ENCODE measurements at places on chromosomes 4 and X. TPM values are rescaled to one million over a fixed set of nuclear protein-coding genes. Genes with fewer than 3 reads are reported as not detected.

DNA sequence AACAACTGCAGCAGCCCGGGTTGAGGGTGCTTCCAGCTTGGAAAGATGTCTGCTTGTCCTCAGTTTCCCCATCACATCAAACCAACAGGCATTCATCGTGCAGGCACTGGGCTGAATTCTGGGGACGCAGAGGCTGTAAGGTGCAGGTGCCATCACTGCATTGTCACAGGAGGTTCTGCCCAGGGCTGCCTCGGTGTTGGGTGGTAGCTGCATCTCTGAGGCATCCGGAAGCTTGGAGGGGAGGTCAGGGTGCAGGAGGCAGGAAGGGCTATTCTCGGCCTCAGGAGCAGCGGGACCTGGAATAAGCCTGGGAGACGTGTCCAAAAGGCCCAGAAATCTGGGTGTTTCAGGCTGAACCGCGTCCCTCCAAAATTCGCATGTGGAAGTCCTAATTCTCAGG is 134.6 kb downstream of the HMX1 start:
- DNase-seq, result no peak

The TNIP3 gene
- total RNA-seq, result not detected

- no peak for DNase-seq
Measured at GRCh38 chr4:107068116-107068515, 32.0 kb upstream of the DKK2 start.

- DNase-seq, result no peak
Measured at GRCh38 chr4:137892134-137892533, 350.0 kb downstream of the SLC7A11 start.

DNA sequence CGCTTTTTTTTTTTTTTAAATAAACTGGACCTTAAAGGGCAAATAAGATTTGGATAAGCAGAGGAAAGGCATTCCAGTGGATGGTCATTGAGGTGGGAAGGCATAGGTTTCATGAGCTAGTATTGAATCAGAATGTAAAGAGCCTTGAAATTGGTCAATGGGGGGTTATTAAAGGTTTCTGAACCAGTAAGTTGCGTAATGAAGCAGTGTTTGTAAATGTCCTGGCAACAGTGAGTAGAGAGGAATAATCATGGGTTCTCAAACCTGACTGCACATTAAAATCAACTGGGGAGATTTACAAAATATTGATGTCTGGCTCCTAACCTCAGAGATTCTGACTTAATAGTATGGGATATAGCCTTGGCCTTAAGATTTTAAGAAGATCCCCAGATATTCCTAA is 23.2 kb upstream of the AMOT start:
- DNase-seq, result no peak

The GLRB gene
- not detected for total RNA-seq

The FAAH2 gene
- total RNA-seq, result 51.1 TPM

GRCh38 chr4:54155936-54156335 is 56.0 kb downstream of the GSX2 start:
- no peak for DNase-seq

DNA sequence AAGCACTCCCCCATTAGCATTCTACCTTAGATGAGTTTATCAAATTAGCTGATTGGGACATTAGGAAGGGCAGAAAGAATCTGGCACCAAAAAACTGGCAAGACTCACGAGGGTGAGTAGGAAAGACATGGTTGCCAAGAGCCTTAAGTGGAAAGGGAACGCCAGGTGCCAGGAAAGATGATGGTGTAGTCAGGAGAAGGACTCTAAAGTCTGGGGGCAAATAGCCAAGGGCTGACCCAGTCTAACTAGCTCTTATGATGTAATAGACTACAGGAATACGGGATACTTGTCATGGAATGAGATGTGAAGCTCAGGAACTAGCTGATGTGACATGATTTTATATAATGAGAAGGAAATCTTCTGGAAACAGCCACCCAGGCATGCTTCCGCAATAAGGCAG is 94.8 kb downstream of the MBNL3 start:
- DNase-seq, result no peak

GRCh38 chr4:100539706-100540105 is 21.9 kb upstream of the EMCN start:
- no peak for DNase-seq

DNA sequence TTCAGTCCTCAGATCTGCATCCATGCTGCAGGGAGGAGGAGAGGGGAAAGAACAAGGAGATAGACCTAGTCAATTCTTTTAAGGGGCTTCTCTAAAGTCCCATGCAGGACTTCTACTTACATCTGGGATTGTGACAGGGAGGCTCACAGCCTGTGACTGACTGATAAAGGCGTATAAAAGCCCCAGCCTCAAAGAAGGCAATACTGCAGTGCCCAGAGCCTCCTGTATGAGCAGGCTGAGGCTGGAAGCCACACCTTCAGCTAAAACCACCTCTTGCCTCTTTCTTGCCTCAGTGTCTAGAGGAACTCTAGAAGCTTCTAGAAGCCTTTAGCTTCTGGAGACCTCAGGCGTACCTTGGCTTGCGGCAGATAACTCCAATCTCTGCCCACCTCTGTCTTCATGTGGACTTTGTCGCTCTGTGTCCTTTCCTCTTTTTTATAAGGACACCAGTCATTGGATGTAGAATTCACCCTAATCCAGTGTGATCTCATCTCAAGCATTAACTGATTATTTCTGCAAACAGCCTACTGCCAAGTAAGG is 6.0 kb upstream of the ZCCHC4 start:
- no peak for DNase-seq

The ARHGAP6 gene
- total RNA-seq, result 0.81 TPM

The PNMA5 gene
- total RNA-seq, result not detected

DNA sequence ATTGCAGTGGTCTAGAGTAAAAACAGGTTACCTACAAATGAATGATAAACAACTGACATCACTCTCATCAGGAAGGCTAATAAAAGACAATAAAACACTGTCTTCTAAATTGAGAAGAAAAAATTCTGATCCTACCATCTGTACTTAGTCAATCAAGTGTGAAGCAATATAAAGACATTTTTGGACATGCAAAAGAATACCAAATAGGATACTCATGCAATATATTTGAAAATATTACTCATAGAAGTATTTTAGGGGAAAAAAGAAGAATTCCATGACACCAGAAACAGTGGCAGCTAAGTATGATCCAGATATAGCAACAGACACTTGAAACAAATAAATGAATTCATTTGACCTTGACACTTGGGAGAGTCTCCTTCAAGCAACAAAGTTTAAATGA is 63.8 kb upstream of the FAM120C start:
- no peak for DNase-seq

DNA sequence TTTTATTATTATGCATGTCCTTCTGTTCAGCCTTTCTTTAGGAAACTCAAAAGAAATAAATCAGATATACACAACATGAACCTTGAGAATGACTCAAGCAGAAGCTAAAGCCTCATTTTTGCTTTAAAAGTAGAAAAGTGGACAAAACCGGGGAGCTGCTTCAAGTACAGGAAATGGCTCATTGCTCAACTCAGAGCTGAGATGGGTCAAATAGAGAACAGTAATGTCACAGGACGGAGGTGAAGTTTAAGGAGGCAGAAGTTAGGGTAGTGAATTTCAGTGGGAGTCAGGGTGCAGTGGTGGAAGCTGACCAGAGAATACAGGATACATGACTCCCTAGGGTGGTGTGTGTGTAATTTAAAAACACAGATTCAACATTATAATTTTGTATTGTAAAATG is 22.2 kb downstream of the PHKA2 start:
- no peak for DNase-seq

The ZBED1 gene
- total RNA-seq, result 46.5 TPM

- no peak for DNase-seq
Measured at GRCh38 chrX:14590216-14590615, 60.9 kb downstream of the GLRA2 start.

- DNase-seq, result peak; percentile 73
Measured at GRCh38 chr4:73103799-73104503, 34.4 kb upstream of the COX18 start.

DNA sequence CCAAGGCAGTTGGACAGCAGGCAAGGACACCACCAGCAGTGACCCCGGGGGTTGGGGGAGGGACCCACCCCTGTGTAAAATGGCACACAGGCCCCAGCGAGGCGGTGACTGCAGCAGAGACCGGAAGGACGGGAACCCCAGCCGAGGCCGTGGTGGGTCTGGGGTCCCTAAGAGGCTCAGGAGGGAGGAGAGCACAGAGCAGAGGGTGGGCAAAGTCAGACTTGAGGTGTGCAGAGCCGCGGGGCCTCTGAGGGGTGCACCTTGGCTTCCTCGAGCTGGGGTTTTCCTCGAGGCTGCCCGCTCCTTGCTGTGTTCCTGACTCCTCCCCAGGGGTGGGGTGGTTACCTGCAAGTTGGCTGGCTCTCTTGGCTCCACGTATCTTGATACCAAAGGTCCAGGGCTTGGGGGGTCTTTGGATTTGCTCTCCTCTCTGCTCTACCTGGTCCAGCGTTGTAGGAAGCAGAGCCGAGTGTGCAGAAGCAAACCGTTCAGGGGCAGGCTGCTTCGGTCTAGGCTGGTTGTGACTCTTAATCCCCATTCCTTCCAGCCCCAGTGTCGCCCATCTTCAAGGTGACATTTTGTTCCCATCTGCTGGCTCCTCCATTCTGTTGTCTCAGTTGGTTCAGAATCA is 37.9 kb upstream of the SORCS2 start:
- DNase-seq, result no peak

DNA sequence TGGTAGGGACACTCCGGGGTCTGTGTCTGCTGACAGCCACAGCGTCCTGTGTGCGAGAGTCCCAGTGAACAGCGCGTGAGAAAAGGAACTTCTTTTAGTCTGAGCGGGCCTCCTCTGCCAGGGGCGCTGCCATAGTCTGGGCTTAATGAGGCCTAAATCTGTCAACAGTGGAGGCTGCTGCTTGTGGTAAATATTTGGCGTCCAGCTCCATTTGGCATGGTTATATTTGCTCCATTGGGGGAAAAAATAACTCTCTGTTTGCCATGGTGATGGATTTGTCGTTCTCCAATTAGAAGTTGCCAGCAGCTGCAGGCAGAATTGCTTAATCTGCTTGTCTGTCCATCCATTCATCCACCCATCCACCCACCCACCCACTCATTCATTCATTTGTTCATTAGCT is 71.4 kb upstream of the PSAPL1 start:
- no peak for DNase-seq

DNA sequence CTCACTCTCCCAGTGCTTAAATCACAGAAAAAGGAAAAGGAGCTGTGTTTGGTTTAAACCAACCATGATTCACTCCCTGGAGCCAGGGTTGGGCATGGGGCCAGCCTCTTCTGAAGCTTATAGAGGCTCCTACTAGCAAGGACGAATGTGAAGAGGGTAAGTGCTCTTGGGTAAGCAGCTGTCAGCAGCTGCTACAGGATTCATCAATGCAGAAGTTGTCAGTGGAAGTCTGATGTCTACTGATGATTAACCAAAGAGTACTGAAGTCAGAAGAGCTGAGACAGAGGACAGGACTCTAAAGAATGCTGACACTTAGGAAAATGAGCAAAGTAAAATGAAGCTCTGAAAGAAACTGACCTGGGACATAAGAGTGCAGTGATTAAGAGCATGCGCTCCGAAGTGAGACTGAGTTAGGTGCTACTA is 32.7 kb upstream of the JADE1 start:
- peak; percentile 92 for DNase-seq

The TMEM150C gene
- total RNA-seq, result 0.14 TPM

DNA sequence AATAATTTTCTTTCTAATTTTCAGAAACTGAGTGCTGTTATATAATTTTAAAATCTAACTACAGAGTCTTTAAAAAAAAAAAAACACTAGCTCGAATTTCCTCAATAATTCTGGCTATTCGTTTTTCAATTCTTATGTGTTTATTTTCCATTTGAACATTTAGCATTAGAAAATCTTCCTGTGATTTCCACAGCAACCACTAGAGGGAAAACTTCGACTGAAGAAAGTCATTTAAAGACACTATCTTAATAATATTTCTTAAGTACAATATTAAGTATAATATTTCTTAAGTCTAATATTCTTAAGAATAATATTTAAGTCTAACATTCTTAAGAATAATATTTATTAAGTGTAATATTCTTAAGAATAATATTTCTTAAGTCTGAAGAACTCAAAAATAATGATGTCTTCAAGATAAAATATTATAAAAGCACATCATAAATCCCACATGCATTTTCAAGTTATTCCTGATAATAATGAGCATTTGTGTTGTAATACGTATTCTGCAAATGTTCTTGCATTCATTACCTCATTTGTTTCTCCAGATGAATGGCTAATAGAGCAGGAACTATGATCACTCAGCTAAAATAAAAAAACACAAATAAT is 118.4 kb upstream of the WDR17 start:
- no peak for DNase-seq

The DAPP1 gene
- total RNA-seq, result not detected

Measured in Caki2 (cell line).